Gastrocnemius medialis (tissue), 4 donors: ENCODE measurements at places on chromosomes 16 and 17. TPM values are rescaled to one million over a fixed set of nuclear protein-coding genes. Genes with fewer than 3 reads are reported as not detected.

GRCh38 chr16:76265434-76266045 lies 11.7 kb upstream of the CNTNAP4 start:
- DNase-seq = no peak

GRCh38 chr17:1123393-1123831 lies 56.4 kb downstream of the ABR start:
- no peak for DNase-seq

GRCh38 chr17:73498886-73499554 lies 145.2 kb downstream of the SDK2 start:
- DNase-seq = no peak

DNA sequence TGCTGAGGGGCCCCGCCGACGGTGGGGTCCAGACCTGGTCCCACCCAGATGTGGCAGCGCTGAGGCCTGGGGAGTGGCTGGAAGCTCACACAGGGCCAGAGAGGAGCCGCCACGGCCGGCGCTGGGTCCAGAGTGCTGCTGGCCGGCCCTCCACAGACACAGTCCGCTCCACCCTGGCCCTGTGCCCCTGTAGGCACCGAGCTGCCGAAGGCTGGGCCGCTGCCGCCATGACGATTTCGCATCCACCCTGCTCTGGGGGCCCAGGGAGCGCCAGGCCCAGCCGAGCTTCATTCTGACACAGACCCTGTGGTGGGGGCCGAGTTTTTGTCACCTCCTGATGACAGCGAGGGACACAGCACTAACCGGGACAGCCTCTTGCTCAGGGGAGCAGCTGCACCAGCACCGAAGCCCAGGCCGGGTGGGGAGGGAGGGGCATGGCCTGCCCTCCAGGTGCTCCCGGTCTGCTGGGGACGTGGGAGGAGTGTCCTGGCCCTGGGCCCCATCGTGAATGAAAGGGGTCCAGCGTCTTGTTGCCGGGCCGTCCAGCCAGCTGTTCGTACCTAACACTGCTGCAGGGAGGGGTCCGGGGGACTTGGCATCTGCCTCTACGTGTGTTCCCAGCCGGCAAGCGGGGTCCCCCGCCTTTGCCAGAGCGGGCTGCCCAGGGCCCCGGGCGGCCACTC lies 27.1 kb upstream of the SSTR5 start:
- no peak for DNase-seq

The AGRP gene
- not detected for total RNA-seq

DNA sequence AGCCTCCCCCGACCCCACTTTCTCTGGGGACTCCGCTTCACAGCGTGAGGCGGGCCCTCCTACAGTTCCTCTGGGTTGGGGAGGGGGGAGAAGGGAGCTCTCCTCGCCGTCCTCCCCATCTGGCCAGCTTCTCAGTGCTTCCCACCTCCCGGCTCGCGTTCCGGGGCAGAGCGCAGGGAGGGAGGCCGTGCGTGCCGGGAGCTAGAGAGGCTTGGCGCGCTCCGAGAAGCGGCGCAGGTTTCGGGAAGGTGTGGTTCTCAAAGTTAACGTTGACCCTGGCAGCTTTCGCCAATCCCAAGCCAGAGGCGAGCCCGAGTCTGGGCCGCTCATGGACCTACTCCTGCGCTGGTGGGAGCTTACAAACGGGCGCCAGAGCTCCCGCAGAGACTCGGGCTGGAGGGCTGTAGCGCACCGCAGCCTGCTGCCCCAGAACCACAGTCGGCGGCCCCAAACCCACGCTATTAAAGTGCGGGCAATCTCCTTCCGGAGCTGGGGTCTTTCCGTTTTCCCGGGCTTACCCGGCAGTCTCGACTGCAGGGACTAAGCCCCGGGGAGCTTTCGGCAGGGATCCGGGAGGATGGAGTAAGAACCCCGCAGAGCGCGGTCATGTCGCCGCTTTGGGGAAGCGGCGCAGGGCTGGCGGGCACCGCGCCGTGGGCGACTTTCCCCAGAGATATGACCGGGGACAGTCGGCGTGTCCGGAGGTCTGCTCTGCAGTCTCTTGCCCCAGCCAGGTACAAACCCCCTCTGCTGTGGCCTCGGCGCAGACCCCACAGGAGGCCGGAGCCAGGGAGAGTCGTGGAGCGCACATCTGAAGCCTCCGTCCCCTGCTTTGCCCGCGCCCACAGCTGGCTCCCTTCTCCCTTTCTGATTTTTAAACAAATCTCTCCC lies 787 bp downstream of the CDH11 start:
- peak; percentile 10 for DNase-seq
